ENCODE measurements at places on chromosomes 3 and 15.

- no peak overlapping the region for H3K27ac ChIP-seq
- peaks cover 3% of the 10 kb centered on the region for H3K36me3 ChIP-seq
- DNase-seq, result no peak
Measured at GRCh38 chr3:122355612-122356011, 27.4 kb downstream of the MIX23 start.

- DNase-seq, result no peak
- H3K27me3 ChIP-seq, result no peaks in the 10 kb centered on the region
- 0 out of 2 replicates have a peak, but pooled peaks cover 2% of the 10 kb centered on the region for H3K36me3 ChIP-seq
- H3K4me3 ChIP-seq, result no peak overlapping the region
- H3K27ac ChIP-seq, result no peak overlapping the region
Measured at GRCh38 chr3:51549311-51549710, 10.8 kb downstream of the RAD54L2 start.

DNA sequence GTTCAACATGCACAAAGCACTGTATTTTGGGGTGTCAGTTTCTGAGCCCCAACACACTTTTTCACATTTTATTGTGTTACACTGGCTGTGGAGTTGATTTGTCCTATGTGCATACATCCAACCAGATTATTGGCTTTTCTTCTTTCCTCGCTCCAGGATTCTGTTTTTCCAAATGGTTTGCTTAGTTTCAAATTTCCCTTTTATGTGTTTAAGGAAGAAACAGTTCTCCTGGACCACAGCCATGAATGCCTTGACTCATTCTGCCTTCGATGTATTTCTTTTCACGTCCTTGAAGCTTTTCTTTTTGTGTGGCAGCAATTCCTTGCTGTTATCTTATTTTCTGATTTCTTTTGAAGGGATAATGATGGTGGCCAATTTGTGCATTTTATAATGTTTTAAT, 53.8 kb downstream of the CACNA2D3 start:
- no peaks in the 10 kb centered on the region for H3K36me3 ChIP-seq
- H3K4me3 ChIP-seq, result no peak overlapping the region
- H3K27ac ChIP-seq, result no peak overlapping the region
- no peaks in the 10 kb centered on the region for H3K4me1 ChIP-seq
- peaks cover 60% of the 10 kb centered on the region for H3K27me3 ChIP-seq

DNA sequence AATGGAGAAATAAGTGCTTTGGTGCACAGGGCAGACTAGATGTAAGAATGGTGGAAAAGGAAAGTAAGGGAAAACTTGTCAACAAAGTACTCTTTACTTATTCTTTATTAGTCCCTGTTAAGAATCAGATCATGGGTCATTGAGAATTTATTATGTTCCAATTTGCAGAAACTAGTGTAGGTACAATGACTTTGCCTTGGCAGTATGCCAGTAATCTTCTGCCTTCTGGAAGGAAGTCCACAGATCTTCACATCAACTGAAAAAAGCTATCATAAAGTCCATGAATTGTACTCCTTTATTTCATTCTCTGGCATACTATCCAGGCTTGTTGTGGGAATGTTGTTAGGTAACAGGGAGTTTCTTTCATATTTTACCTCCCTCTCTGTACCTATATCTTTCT, 88.2 kb upstream of the FLNB start:
- no peak for DNase-seq
- H3K4me3 ChIP-seq, result no peak overlapping the region
- H3K4me1 ChIP-seq, result no peaks in the 10 kb centered on the region
- peaks cover 18% of the 10 kb centered on the region for H3K36me3 ChIP-seq
- H3K27ac ChIP-seq, result no peak overlapping the region

- DNase-seq, result no peak
- H3K27me3 ChIP-seq, result no peaks in the 10 kb centered on the region
Measured at GRCh38 chr15:49288391-49288790, 118.3 kb downstream of the GALK2 start.

DNA sequence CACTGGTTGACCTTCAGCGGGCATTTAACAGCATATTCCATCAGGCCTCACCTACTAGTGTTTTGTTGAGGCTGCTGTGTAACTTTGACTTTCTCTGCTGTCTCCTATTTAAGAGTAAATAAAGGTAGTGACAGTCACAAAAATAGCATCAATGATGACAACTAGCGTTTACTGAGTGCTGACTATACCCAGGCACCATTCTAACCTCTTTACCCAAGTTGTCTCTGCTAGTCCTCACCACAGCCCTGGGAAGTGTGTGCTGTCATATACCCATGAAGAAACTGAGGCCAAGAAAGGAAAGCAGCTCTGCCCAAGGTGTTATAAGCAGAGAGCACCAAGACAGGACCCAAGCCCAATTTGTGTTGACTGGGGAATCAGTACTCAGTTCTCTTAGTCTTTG, 286.4 kb upstream of the CTDSPL start:
- no peak for DNase-seq
- H3K36me3 ChIP-seq, result no peaks in the 10 kb centered on the region
- H3K4me1 ChIP-seq, result no peaks in the 10 kb centered on the region
- no peak overlapping the region for H3K4me3 ChIP-seq

DNA sequence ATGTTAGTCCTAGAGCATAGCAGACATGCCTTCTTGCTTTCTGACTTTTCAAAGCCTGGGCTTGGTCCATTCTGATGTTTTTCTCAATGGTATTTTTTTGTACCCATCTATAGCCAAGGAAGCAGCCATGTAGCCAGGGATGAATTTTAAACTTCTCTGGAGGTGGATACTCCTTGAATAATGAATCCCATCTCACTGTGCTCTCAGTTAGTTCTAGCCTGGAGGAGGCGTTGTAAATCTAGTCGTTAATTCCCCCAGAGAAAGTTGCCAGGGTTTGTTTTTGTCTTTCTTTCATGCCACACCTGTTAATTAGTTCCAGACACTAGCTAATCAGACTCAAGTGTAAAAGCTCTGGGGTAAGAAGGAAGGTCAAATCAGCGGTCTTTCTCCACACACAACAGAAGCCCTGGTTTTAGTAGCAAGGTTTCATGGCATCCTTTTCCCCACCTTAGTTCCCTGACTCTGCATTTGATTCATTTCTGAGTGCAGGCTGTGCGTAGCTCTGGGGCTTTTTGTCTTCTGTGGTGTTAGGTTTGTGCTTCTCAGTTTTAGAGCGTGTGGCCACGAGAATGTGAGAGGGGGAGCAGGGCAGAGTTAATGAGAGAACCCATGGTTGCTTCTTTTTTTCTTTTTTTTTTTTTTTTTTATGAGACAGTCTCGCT, 19.7 kb downstream of the PTPRG start:
- H3K36me3 ChIP-seq, result no peaks in the 10 kb centered on the region
- H3K4me3 ChIP-seq, result no peak overlapping the region
- H3K4me1 ChIP-seq, result no peaks in the 10 kb centered on the region
- H3K27me3 ChIP-seq, result no peaks in the 10 kb centered on the region
- DNase-seq, result no peak

DNA sequence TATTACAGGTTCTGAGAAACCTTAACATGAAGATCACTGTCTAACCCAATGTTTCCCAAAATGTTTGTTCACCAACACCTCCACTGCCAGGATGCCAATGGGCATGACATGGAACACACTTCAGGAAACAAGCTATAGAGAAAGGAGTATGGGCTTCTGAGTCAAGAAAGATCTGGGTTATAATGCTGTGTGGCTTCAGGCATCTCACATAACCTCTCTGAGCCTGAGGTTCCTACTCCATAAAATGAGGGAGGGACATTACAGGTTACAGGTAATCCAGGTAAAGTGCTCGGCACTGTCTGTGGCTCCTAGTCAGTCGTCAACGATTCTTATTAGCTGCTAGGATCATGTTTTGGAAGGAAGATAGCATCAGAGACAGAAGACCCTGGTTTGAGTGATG, 126.4 kb upstream of the SMAD3 start:
- H3K27me3 ChIP-seq, result no peaks in the 10 kb centered on the region
- DNase-seq, result no peak
- 0 out of 2 replicates have a peak, but pooled peaks cover 2% of the 10 kb centered on the region for H3K4me1 ChIP-seq
- no peaks in the 10 kb centered on the region for H3K36me3 ChIP-seq

DNA sequence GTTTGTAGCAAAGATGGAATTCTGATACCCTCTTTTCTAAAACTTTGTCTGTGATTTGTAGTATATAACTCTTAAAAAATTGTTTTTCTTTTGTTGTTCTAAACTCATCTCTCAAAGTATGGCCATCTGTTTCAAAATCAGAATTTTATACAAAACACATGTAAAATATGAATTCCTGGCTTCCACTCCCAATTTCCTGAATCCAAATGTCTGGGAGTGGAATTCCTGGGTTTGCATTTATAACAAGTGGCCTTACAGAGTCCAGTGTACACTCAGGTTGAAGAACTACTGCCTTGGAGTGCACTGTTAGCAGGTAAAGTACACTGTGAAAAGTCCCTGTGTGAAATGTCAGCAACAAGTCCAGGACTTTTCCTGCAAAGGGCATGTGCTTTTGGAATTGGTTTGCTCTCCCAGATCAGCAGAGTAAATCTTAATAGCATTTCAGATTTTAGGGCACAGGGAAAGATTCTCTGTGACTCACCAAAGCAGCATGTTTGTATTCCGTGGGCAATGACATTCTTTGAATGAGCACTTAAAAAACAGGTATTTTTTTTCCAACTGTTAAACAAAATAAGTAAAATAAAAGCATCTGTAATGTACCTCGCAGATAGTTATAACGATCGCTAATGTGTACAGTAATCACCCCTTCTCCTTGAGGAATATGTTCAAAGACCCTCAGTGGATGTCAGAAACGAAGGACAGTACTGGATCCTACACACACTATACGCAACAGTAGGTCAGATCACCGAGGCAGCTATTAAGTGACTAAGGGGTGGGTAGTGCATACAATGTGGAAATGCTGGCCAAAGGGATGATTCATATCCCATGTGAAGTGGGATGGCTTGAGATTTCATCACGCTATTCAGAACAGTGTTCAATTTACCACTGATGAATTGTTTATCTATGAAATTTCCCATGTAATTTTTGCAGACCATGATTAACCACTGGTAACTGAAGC, 2.0 kb upstream of the CLDN16 start:
- H3K4me3 ChIP-seq, result peak overlapping the region; percentile 10
- no peak overlapping the region for H3K27ac ChIP-seq
- no peaks in the 10 kb centered on the region for H3K36me3 ChIP-seq
- no peaks in the 10 kb centered on the region for H3K27me3 ChIP-seq
- peaks cover 18% of the 10 kb centered on the region for H3K4me1 ChIP-seq

DNA sequence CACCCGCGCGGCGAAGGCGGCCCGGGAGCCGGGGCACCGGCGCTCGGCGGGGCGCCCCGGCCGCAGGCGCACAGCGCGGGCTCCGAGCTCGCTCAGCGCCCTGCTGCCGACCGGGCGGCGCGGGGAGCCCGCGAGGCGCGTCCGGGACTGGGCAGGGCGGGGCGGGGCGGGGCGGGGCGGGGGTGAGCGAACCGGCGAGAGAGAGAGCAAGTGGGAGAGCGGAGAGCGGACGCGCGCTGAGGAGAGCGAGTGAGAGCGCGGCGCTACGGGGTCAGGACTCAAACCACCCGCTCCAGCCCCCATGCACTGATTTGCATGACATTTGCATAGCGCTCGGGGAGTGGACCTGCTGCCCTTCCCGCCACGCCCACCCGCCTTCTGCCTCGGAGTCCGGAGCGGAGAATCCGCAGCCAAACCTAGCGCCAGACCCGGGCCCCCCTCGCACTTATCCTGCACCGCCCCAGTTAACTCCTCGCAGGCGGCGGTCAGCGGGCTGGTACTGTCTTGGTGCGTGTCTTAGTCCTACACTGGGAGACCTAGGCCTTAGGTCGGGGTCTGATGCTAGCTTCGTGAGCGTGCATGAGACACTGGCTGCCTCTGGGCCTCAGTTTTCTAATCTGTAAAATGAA, at the start of gene MYLK:
TSS of gene MYLK (minus strand) at position 130 of the 629 bp plus-strand sequence. CDS start 90,491 bp downstream, outside the sequence.
- peak within 1 kb of the TSS; percentile 51 for H3K4me3 ChIP-seq
- H3K27me3 ChIP-seq, result no peaks in the 10 kb centered on the region
- peak; percentile 61 for DNase-seq
- H3K27ac ChIP-seq, result no peak within 1 kb of the TSS
- no peaks in the 10 kb centered on the region for H3K36me3 ChIP-seq

- H3K36me3 ChIP-seq, result no peaks in the 10 kb centered on the region
- no peak for DNase-seq
- H3K27me3 ChIP-seq, result no peaks in the 10 kb centered on the region
- H3K27ac ChIP-seq, result peak within 1 kb of the TSS; percentile 28
Measured at GRCh38 chr3:127822041-127822681, at the start of gene MGLL. TSS of gene MGLL (minus strand) at chr3:127822515. CDS start at chr3:127822318, 197 bp downstream.

DNA sequence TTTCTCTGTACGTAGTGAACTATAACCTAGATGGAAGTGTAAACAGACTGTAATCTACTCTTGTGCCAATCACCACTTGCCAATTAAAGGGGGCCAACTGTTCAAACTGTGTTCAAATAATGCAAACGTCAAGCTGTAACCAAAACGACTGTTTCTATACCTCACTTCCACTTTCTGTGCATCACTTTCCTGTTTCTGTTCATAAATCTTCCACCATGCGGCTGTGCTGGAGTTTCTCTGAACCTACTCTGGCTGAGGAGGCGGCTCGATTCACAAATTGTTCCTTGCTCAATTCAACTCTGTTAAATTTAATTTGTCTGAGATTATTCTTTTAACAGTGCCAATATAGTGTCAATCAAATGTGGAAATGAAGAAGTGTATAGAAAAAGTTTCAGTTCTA, 206.7 kb upstream of the TBC1D5 start:
- no peak overlapping the region for H3K4me3 ChIP-seq
- H3K27me3 ChIP-seq, result no peaks in the 10 kb centered on the region
- no peaks in the 10 kb centered on the region for H3K36me3 ChIP-seq

GRCh38 chr15:77507911-77508310, 87.2 kb downstream of the HMG20A start:
- no peak overlapping the region for H3K4me3 ChIP-seq
- peaks cover 30% of the 10 kb centered on the region for H3K4me1 ChIP-seq
- H3K27me3 ChIP-seq, result no peaks in the 10 kb centered on the region
- DNase-seq, result peak; percentile 41
- no peaks in the 10 kb centered on the region for H3K36me3 ChIP-seq
- H3K27ac ChIP-seq, result peak overlapping the region; percentile 36

- H3K27ac ChIP-seq, result peak overlapping the region; percentile 23
- H3K36me3 ChIP-seq, result no peaks in the 10 kb centered on the region
- H3K27me3 ChIP-seq, result no peaks in the 10 kb centered on the region
- no peak overlapping the region for H3K4me3 ChIP-seq
- no peak for DNase-seq
- H3K4me1 ChIP-seq, result peaks cover 48% of the 10 kb centered on the region
Measured at GRCh38 chr3:194276768-194277103, 74.4 kb downstream of the CPN2 start.

DNA sequence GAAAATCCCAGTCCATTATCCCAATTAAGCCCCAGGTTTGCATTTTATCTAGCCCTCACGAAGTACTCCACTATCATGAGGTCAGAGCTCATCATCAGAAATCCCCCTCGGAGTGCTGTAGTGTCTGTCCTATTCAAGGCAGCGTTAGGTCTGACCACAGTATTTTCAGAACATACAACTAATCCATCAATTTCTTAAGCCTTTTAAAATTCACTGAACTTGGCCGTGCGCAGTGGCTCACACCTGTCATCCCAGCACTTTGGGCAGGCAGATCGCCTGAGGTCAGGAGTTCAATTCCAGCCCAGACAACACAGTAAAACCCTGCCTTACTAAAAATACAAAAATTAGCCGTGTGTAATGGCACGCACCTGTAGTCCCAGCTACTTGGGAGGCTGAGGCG, 11.9 kb downstream of the VGLL4 start:
- no peak overlapping the region for H3K4me3 ChIP-seq
- H3K4me1 ChIP-seq, result no peaks in the 10 kb centered on the region
- H3K27me3 ChIP-seq, result no peaks in the 10 kb centered on the region

Measured in HCT116 (cell line).